Cardiac septum (tissue), 1 donor: ENCODE measurements at places on chromosomes 12 and 14.

- no peak for DNase-seq
These were observed 925 bp upstream of the NANOG start for GRCh38 chr12:7788294-7788660.

GRCh38 chr14:76293221-76293620 is 82.7 kb upstream of the ESRRB start:
- no peak for DNase-seq

- no peak for DNase-seq
These were observed 68.2 kb downstream of the PAH start for GRCh38 chr12:102848832-102849231.

DNA sequence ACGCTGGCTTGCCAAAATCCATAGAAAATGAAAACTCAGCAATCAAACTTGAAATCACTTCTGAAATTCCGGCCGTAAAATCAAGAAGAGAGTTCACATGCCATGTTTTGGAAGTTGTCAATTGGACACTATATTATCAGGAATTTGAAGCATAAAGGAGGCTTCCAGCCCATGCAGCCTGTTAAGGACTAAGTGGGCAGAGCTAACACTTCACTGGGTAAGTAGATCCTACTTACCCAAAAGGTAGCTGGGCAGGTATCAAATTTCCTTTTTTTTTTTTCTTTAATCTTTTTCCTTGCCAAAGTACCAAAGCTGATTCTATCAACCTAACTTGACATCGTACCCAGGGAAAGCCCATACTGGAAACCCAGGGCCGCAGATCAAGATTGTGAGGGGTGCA is 71.5 kb upstream of the ARHGAP5 start:
- no peak for DNase-seq
